Fibroblast of skin of scalp (primary cell): ENCODE measurements at places on chromosomes 5 and 9.
A peak's percentile ranks its signal among the peaks of the same experiment; 100 is the strongest.

DNA sequence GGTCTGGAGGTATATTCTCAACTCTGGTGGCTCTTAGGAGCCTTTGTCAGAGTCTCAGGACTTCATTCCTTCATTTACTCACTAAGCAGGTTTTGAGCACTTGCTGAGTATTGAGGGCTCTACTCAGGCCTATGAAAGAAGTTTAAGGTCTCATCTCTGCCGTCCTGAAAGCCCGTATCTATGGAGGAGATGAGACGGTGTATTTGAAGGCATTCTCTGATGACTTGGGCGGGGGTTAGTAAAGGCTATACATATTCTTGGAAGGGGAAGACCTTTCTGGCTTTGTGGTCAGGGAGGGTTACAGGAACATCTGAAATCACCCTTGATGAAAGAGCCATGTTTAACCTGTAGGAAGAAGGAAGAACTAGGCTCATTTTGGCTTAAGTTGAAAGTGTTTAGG is 21.9 kb downstream of the RASGRF2 start:
- no peak for DNase-seq

DNA sequence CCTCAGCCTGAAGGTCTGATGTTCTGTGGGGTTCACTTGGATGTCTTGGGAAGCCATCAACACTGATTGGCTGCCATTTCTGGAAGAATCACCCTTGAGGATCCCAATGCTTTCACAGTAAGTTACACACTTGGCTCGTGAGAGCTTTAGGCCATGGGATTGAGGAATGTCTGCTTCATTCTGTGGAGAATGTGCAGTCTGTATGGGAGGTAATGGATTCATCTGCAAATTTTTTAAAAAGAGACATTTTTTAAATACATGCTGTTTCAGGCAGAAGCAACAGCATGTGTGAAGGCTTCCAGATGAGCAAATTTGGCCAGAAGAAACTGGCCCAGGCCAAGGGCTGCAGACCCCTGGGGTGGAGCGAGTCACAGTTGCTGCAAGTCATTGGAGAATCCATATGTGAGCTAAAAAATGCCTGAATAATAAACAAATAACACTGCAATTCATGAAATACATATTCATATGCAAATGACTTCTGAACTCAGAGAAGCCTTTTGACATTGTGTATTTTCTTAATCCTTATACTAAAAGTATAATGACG is 146.3 kb upstream of the RASEF start:
- peak; percentile 49 for DNase-seq

DNA sequence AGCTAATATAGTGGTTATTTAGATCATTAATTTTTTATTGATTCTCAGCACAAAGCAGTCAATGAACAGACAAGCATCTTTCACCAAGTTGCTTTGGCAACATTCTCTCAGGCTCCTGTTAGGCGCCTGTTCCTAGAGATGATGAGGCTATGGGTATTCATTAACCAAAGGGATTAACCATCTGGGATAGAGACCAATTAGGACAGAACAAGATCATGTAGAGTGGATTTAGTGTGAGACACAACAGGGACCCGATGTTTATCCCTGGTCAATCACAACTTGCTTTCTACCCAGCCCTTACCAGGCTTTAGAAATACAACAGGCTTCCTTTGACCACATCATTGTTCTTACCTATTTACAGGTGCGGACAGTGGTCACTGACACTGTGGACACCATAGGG is 82.2 kb downstream of the PJA2 start:
- DNase-seq: no peak

DNA sequence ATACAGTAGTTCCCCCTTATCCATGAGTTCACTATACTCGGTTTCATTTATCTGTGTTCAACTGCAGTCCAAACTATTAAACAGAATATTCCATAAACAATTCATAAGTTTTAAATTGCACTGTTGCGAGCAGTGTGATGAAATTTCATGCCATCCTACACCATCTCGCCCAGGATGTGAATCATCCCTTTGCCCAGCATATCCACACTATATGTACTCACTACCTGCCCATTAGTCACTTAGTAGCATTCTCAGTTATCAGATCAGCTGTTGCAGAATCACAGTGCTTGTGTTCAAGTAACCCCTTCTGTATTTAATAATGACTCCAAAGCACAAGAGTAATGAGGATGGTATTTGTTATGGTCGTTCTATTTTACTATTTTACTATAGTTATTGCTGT is 51.5 kb downstream of the SHOC1 start:
- peak; percentile 80 for DNase-seq

DNA sequence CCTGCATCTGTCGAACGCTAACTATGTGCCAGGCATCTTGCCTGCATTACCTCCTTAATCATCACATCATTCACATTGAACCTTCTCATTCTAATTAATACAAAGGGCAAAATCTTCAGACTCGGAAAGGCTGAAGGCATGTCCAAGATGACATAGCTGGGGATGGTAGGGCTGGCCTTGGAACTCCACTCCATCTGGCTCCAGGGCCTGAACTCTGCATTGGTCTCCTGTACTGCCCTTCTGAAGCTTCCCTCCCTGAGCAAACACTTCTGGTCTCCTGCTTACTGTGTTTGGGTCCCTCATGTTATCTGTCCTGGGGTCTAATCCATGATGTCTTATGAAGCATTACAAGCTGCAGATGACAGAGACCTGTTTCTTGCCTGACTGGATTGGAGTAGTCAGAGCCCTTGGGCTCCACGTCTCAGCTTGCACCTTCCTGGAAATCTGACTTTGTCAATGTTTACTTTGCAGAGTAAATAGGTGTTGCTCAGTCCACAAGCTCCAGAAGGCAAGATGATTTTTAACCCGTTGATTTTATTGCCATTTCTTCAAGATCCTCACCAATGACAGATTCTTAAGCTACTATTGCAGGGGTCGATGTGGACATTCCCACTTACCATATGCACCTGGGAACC is 106.1 kb downstream of the GALNT10 start:
- no peak for DNase-seq

GRCh38 chr5:149323210-149323609 is 22.1 kb upstream of the GRPEL2 start:
- DNase-seq: no peak

GRCh38 chr9:468766-469426 is 254.2 kb downstream of the DOCK8 start:
- DNase-seq: no peak

- no peak for DNase-seq
These were observed 26.1 kb downstream of the TTC23L start for GRCh38 chr5:34865091-34865490.

DNA sequence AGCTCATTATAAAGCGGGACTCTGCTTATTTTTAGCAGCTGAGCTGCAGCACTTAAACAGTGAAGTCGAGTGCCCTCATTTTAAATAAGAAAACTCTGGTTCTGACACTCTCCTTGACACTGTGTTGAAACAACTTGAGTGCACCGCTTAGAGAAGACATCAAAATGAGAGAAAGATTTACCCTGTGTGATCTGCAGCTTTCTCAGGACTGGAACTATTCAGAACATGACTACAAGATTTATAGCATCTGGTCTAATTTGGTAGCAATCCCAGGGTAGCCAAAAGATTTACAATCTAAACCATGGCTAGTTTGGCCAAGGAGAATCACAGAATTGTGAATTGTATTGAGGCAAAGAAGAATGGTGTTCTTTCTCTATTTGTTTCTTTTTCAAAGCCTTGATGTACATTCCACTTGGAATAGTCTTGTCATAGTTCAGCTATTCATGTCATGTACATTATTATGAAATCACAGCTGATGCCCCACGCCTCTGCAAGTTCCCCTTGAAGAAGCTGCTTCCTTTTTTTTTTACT is 38.7 kb downstream of the PLEKHG4B start:
- peak; percentile 73 for DNase-seq

GRCh38 chr5:40027400-40027799 is 602.6 kb upstream of the DAB2 start:
- no peak for DNase-seq

DNA sequence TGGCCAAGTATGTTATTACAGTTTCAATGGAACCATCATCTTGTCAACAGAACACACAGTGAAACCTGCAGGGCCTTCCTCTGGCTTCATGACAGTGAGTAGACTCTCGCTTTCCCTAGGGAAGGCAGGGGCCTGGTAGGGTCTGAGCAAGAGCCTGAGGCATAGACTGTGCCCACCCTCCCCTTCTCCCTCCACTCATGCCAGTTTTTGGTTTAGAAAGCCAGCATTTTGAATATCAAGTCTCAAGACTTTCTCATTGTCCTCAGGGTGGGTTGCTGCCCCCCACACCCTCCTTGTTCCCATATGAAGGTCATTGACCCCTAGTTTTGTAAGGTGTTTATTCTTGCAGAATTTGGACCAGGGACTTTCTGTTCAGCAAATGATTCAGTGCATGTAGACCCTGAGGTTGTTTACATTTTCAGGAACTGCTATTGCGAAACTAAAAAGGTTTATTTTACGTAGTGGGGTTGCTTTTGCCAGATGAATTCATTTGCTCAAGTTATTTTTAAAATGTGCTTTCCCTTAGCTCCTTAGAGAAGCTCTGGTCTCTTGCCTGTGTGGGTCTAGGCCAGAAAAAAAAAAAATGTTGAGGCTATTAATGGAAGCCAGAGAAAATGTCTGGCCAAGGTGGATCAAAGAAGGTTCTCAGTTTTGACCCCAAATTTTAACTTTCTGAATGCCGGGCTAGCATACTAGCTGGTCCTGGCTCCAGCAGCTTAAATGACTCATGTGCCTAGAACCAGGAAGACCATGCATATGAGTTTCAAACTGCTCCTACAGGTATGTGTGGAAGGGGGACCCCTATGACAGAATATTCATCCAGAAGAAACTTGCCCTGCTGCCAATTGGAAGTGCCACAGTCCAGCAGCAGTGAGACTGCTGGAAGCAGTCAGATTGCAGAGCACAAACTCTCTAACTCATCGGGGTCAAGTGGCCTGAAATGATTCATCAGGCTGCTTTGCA is 10.1 kb upstream of the MOB3B start:
- no peak for DNase-seq

- DNase-seq: no peak
These were observed 3.4 kb downstream of the RPL37 start for GRCh38 chr5:40831346-40832210.

- no peak for DNase-seq
These were observed 64.8 kb downstream of the ATP10B start for GRCh38 chr5:160787240-160787639.

- peak; percentile 76 for DNase-seq
These were observed at the start of gene RABL6 for GRCh38 chr9:136807281-136808074. RABL6 (plus strand) TSS chr9:136807948; CDS start chr9:136808197, 249 bp downstream.

DNA sequence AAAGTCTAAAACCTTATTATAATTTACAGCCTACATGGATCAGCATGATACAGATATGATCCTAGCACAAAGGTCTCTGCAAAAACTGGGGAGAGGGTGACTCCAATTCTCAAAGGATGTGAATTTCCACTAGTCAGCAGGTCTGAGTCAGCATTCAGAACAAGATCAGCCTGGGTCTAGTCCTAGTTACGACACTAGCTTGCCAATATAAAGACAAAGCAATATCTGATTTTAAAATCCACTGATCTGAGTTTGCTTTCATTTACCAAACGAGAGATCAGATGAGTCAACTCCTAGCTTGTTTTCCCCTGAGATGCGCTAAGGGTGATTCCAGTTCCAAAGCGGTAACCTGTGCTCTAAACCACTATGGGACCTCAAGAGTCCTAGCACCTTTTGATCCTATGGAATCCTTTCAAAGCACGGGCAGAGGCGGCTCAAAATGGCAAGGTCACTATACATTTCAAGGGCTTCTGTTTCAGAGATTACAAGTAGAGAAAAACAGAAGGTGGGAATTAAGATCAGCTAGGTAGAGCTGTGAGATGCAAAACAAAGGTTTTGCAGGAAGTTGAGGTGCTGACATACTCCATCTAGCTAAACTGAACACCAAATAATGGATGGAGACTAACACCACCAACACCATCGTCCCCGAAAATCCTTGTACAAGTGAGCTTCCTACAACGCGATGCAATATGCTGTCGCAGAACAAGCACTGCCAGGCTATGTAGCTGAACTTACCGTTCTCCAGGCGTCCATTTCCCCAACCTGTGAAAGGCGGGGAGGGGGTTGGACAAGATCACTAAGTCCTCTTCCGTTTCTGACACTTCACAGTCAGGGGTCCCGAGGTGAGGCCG is 906 bp downstream of the SLC25A51 start:
- peak; percentile 20 for DNase-seq

DNA sequence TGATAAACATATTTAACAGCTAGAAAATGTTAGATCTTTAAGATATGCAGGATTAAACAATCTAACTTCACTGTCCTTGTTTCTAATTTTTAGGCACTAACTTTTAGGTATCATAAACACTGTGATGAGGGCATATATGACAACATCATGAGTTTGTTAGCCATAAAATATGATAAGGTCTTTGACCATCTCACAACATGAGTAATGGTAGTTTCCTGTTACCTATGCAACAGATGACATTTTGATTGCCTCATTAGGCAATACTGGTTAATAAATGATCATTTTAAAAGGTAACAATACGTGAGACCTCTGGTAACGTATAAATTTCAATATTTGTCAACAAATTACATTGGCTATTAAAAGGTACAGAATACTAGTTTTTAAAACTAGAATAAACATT is 613.5 kb downstream of the PDE4D start:
- no peak for DNase-seq

- DNase-seq: no peak
These were observed 52.3 kb upstream of the PTPDC1 start for GRCh38 chr9:94031946-94032345.

DNA sequence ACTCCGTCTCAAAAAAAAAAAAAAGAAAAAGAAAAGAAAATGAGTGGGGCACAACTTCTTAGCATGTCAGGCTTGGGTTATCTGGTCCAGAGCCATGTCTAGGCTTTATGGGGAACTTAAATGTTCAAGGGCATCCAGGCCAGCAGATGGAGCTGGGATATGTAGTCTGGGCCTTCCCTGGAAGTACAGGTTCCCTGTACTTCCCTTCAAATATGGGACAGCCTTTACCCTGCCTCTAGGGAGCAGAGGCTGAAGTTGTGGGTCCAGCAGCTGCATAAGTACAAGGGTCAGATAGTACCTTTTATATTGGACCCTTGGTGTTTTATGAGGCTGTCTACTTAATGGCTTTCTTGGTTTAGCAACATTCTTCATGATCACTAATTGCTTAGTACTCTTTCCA is 42.1 kb downstream of the FAF2 start:
- no peak for DNase-seq

- DNase-seq: no peak
These were observed 108.7 kb upstream of the NFIL3 start for GRCh38 chr9:91532325-91532724.

- DNase-seq: peak; percentile 47
These were observed 31.7 kb upstream of the MINAR2 start for GRCh38 chr5:129716235-129716634.

- peak; percentile 62 for DNase-seq
These were observed 2.1 kb upstream of the TPM2 start for GRCh38 chr9:35691757-35692301.

DNA sequence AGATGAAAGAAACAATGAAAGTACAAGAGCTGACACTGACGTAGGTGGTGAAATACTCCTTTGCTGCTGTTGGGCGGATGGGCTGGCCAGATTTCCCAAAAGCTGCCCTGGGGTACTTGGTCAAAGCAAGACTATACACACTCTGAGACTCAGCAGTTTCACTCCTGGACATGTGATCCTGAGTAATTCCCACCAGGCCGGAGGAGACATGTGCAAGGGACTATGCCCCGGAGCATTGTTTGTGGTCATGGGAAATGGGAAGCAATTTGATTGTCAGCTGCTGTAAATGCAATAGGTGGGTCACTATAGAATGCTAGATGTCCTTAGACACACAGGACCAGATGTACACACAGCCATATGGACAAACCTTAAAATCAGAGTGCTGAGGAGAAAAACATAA is 116.1 kb downstream of the DCP2 start:
- DNase-seq: no peak
